Thoracic aorta endothelial cell (primary cell): ENCODE measurements at places on chromosomes 6 and 20. TPM values are rescaled to one million over a fixed set of nuclear protein-coding genes. Genes with fewer than 3 reads are reported as not detected.

Gene EBF4
- total RNA-seq = 0.53 and 1.0 TPM in 2 replicates

Gene BPIFA1
- total RNA-seq = not detected in 2 replicates

Gene PTCRA
- not detected in 2 replicates for total RNA-seq

Gene FLRT3
- total RNA-seq = 0.13 and 0.14 TPM in 2 replicates

Gene CARMIL1
- 9.3 and 12.5 TPM in 2 replicates for total RNA-seq
